ENCODE measurements at places on chromosomes 2 and 18. TPM values are rescaled to one million over a fixed set of nuclear protein-coding genes. Genes with fewer than 3 reads are reported as not detected.

The POTEI gene
- total RNA-seq = not detected

The PRADC1 gene
- 31.1 TPM for total RNA-seq

The FEV gene
- not detected for total RNA-seq

The ZNF516 gene
- total RNA-seq = 20.3 TPM

The CAPG gene
- 124 TPM for total RNA-seq

The AAK1 gene
- 73.6 TPM for total RNA-seq

The TXNDC2 gene
- 0.22 TPM for total RNA-seq

The SKA1 gene
- total RNA-seq = not detected

GRCh38 chr2:69660637-69661036, 17.1 kb upstream of the AAK1 start:
- no peak for DNase-seq

- no peak for DNase-seq
Measured at GRCh38 chr2:134574611-134575330, 144.0 kb downstream of the TMEM163 start.

DNA sequence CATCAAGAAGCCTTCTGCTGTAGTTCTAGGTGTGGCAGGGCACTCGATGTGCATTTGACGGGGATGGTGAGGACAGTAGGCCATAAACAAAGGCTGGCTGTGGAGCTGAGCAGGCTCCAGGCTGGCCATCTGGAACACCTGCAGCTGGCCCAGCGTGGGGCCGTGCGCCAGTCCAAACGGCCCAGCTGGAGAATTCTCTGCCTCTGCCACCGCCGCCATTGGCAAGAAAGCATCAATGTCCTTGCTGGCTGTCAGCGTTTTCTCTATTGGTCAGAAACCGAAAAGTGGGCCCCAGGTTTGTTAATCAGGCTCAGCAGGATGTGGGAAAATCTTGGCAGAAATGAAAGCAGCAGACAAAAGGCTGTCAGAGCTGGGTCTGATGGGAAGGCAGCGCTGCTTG, 24.0 kb upstream of the CTIF start:
- no peak for DNase-seq

DNA sequence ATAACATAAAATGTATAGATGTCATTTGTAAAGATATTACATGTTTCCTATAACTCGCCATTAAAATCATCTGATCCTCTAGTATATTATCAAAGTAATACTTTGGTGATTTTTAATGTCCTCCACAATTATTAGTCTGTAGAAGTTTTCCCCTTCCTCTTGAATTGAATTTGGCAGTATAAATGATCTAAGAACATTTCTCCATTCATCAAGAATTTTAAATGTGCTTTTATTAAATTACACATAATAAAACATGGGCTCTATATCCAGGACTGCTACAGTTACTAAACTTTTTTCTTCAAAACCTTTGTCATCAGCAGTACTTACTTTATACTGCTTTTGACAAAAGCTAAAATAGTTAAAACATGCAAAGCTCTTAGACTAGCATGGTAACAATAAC, 315.4 kb upstream of the ZC3H15 start:
- DNase-seq = no peak

GRCh38 chr2:163462993-163463392, 272.8 kb downstream of the FIGN start:
- DNase-seq = no peak

DNA sequence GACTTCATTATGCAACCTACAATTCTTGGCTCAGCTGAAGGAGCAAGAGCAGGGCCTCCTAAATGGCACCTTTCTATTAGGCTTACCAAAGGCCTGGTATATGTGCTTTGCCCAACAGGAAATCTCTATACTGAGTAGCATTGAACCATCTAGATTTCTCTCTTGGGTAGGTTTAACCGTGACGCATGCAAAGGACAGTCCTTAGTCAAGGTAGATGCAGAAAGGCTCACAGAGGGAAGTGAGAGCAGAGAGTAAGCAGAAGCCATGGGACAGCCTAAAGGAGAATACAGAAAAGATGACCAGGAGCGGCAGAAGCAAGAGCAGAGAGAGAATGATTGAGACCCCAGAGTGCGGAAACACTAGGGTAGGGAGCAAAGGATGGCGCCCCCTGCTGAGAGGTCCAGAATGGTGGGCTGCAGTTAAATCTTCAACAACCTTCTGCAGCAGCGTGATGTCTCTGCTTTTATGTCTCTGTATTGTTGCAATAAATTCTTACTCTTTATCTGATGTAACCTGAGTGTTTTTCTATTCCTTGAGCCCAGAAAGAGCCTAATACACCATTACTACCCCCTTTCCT, 4.7 kb upstream of the OSBPL1A start:
- no peak for DNase-seq

DNA sequence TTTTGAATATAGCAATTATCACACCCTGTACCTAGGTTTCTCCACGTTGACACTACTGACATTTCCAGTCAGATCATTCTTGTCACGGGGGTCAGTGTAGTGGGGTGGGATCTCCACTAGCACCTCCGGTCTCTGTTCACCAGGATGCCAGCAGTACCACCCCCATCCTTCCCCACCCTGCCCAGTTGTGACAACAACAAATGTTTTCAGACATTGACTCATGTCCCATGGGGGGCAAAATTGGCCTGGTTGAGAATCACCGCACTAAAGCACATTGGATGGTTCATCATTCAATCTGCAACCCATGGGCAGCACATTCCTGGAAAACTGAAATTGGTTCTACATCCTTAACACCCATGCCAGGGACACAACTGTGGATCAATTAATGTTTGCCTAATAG, 32.3 kb downstream of the FEZ2 start:
- no peak for DNase-seq

DNA sequence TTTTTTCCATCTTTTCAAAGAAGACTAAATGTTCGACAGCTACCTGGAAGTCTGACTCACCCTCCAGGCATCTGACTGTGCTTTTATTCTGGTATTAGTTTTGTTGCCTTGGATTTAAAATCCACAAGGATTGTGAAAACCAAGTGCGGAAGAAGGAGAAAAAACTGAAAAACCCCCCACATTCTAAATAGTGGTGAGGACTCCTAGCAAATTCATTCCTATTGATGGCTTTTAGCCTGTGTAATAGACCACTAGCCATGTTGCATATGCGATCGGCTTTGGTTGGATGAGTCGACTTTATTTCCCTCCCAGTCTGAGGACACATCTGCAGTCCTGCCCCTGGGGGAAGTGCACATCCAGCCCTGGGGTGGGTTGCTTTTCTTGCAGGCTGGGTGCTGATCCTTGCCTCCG, 16.9 kb downstream of the LDLRAD4 start:
- peak; percentile 35 for DNase-seq

GRCh38 chr2:101232770-101233169, 19.9 kb upstream of the CNOT11 start:
- no peak for DNase-seq

DNA sequence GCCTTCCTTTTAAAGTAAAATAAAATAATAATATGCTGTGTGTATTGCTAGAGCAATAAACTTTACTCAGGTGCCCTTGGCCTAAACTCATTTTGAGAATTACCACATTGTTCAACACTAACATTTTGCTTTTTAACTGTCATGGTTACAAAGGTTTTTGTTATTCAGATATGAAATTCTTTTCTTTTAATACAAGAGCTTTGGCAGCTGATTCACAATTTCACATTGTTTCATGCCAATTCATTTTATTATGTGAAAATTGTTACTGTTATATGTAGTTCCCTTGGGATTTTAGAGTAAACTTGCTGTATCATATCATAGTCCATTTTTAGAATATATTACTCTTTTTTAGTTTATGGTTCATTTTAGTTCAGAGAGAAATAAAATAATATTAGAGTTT, 65.8 kb upstream of the ZNF804A start:
- no peak for DNase-seq

DNA sequence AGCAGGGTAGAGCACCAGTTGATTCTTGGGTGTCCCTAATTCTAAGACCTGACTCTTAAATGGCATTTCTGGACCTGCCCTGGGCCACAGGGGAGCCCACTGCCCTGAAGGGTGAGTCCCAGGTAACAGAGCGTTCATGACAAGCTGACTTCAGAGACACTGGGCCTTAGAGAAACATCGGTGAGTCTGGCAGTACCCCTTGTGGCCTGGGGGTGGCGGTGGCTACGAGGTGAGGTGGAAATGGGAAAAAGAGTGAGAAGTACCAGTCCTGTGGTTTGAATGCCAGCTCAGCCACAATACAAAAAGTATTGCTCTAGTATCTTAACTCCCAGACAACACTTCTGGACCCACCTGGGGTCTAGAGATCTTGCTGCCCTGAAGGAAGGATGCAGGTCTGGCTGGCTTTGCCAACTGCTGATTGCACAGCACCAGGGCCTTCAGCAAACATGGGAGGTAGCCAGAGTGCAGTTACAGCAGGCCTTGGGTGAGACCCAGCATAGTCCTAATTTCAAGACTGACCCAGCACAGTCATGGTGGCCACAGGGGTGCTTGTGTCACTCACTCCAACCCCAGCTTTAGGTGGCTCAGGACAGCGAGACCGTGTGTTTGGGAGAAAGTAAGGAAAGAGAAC, 44.5 kb downstream of the USP34 start:
- DNase-seq = no peak

DNA sequence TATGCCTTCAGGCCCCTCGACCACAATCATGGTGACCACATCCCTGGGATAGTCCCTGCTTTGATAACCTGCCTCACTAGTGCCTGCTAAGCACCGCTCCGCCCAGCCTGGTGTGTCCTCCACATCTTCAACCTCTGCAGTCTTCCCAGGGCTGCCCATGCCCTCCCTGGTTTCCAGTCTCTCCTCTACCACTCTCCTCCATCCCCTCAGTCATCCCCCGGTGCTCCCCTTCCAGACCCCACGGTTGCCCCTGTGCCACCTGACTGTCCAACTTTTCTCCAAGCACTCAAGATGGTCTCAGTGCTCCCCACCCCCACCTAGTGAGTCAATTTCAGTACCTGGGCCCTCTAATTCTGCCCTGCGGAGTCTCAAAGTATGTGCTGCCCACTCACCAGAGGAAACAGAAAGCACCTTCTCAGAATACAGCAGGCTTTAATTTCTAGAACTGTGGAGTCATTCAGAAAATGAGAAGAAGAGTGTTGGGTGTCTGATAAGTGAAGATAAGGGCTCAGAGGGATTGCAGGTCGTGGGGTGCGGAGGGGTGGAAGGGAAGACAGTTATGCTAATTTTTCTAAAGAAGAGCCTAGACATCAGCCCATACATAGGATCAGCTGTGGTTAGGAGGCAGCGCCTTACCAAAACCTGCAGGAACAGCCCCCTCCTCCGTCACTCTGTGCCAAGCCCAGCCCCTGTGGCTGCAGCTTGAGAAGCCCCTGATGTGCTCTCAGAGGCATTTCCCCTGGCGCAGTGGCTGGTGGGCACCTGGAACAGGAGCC, 53.6 kb upstream of the CAB39 start:
- no peak for DNase-seq

GRCh38 chr2:235045336-235045972, 93.6 kb downstream of the SH3BP4 start:
- no peak for DNase-seq

DNA sequence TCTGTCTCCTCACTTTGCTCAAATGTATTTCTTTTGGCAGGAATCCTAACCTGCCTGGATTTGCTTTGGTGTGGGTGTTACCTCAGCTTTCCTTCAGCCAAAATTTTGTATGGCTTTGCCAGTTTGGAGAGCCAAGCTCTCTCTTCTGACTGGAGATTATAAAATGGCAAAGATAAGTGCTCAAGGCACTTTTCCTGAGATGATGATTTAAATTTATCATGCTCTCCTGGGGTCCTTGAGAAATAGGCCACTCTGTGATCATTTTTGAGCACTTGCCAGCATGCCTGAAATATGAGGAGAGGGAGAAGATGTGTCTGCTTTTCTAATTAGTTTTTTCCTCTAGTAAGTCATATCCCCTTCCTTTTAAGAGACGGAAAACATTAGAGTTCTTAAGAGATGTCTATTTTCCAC, 683.0 kb downstream of the SLC4A3 start:
- DNase-seq = no peak

DNA sequence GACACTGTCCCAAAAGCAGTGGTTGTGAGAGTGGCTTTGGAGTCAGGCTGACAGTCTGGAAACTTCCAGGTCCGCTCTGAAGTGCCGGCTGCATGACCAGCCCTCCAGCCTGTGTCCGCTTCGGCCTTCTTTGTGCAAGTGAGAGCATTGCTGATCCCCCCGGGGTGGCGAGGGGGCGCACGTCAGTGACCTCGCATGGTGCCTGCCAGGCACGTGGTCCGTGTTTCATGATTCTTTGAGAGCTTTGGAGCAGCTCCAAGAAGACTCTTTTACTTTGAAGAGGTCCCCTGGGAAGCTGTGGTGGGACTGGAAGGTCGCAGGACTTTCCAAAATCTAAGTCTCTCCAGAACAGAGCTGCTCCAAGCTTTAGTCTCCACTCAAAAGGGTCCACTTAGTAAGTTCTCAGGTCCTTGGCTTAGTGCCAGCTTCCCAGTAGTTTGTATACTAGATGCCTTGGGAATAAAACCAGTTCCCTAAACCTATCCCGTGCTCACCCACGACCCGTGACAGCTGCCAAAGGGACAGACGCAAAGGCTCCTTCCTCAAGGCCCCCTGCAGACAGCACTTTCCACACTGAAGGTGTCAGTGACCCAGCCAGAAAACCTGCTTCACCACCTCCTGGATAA, 68.8 kb downstream of the ADI1 start:
- peak; percentile 60 for DNase-seq

DNA sequence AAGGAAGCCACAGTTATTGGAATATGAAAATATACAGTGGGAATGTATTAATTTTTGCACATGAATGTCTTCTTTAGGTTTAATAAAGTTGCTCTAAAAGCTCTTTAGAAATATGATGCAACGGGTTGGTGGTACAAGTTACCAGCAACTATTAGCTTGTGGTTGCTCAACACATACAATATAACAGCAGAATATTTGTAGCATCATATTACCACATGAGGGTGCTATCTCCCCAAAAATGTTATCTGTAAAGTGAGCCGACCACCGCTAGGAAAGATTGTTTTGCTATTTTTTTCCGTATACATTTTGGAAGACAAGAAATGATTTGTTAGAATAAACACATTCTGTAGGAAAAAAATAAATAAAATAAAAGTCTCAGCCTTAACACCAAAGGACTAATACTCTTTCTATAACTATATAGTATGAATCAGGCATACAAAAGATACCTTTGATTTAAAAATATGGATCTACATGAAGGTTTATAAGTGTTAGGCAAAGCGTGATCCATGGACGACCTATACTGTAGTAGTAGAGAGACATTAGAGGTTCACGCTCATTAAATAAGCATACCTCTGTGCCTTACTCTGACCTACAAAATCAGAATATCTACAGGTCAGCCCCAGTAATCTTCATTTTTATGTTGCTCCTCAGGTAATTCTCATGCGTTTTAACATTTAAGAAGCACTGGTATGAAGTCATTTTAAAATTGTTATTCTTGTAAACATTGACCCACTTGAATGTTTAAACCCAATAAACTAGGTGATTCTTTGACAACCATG, 1110.6 kb upstream of the ACVR2A start:
- DNase-seq = no peak

GRCh38 chr2:96565111-96565510, 28.6 kb downstream of the ARID5A start:
- DNase-seq = no peak

GRCh38 chr2:226524381-226524843, 275.2 kb downstream of the IRS1 start:
- DNase-seq = no peak

DNA sequence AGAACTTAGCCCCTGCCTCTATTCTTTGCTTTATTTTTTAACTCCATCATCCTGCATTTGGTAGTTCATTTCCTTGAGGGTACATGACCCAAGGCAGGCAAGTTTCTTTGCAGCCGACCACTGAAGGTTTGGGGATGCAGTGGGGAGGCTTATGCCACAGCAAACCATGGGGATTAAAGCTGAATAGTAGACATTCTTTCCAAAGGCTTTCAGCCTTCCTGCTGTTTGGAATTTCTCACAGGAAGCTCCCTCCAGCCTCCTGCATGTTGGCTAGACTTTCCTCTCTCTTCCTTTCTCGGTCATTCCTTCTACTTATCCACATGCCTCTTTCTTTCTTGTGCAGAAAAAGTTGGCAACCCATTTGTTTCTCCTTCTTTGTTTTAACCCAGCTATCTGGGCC, 77.3 kb downstream of the SOCS6 start:
- DNase-seq = no peak
